ENCODE measurements at places on chromosomes 5 and 9.

DNA sequence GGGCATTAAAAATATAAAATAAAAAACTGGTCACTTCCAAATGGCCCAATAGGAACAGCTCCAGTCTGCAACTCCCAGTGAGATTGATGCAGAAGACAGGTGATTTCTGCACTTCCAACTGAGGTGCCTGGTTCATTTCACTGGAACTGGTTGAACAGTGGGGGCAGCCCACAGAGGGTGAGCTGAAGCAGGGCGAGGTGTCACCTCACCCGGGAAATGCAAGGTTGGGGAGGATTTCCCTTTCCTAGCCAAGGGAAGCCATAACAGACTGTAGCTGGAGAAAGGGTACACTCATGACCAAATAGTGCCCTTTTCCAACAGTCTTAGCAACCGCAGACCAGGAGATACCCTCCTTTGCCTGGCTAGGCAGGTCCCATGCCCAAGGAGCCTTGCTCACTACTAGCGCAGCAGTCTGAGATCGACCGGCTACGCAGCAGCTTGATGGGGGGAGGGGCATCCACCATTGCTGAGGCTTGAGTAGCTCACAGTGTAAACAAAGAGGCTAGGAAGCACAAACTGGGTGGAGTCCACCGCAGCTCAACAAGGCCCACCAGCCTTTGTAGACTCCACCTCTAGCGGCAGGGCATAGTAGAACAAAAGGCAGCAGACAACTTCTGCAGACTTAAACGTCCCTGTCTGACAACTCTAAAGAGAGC, 12.7 kb downstream of the RLN1 start:
- no peak for DNase-seq

- DNase-seq: no peak
Measured at GRCh38 chr5:116900793-116901192, 326.2 kb upstream of the SEMA6A start.

DNA sequence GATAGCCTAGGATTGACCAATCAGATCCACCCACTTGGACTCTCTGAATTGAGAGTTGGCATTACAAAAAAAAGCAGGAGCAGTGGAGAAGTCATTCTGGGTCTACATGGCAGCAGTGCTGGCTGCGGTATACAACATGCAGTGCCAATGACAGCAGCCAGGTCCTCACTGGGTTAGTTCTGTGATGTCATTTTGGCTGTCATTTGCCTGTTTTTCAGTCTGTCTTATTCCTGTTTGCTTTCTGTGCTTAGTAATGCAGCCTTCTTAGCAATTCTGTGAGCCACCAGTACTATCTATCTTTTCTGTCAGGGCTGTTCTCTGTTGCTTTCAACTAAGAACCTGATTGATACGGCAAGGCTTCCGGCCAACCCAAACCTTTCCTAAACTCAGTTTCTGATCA, 471.8 kb downstream of the BNC2 start:
- no peak for DNase-seq

DNA sequence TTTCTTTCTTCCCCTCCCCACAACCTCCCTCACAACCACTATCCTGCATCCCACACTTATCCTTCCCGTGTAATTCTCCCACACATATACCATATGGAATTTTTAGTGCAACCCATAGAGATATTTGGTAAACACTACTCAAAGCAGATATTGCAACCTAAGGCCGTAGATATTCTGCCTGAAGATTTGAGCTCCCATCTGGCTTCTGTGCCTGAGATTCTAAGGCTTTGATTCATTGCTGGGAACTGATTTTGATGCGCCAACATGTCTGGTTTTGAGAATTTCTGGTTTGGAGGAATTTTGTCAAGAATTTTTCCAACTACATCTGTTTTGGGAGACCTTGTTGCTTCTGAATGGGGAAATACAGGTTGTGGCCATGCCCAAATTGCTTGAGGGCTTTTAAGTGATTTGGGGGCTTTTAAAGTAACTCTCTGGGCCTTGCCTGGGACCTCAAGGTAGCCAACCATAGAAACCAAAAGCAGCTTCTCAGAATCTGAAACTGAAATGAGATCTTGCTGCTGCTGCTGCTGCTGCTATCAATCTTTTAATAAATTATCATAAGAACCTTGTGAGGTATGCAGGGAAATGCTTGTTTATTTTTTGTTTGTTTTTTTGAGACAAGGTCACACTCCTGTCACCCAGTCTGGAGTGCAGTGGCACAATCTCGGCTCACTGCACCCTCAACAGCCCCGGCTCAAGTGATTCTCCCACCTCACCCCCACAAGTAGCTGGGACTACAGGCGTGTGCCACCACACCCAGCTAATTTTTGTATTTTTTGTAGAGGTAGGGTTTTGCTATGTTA, 36.2 kb downstream of the PLAC8L1 start:
- DNase-seq: no peak

DNA sequence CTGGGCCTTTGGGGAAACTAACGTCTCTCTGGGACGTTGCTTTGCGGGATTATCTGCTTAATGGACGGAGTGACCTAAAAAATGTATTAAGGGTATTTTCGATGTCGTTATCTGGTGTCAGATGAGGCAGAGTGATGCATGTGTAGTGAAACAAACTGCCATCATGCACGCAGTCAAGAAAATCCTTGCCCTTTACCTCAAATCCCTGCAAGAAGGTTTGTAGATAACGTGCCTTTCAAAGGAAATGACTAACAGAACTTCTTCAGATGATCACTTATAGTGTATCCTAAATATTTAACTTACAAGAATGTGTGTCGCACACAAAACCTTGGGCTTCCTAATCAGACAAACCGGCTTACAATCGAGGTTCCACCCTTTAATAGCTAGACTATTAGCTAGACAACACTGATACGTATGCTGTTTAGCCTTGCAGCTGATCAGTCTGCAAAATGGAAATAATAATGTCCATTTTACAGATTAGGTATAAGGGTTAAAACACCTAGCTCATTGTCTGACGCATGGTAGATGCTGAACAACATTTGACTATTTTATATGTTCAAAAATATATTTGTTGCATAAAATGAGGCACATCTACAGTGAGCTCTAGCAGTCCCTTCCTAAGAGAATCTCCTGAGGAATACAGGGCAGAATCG, 541 bp upstream of the TBCA start:
- DNase-seq: no peak

DNA sequence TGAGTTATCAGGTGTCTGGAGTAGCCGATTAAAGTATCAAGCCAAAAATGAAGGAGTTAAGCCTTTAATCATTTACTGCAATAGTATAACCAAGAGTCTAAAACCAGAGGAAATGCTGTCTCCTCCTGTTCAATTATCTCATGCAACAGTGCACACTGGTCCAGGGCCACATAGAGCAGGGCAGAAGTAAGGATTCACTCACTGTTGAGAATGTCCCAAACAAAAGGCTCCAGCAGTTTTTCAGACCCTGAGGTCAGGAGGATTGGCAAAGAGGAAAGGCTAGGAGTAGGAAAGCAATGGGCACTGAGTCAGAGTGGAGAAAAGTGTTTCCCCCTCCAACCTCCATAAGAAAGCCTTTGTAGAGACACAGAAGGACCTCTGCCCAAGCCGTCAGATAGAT, 168.2 kb downstream of the RNF180 start:
- DNase-seq: no peak

GRCh38 chr9:116209414-116210116, 56.0 kb downstream of the PAPPA start:
- DNase-seq: no peak

DNA sequence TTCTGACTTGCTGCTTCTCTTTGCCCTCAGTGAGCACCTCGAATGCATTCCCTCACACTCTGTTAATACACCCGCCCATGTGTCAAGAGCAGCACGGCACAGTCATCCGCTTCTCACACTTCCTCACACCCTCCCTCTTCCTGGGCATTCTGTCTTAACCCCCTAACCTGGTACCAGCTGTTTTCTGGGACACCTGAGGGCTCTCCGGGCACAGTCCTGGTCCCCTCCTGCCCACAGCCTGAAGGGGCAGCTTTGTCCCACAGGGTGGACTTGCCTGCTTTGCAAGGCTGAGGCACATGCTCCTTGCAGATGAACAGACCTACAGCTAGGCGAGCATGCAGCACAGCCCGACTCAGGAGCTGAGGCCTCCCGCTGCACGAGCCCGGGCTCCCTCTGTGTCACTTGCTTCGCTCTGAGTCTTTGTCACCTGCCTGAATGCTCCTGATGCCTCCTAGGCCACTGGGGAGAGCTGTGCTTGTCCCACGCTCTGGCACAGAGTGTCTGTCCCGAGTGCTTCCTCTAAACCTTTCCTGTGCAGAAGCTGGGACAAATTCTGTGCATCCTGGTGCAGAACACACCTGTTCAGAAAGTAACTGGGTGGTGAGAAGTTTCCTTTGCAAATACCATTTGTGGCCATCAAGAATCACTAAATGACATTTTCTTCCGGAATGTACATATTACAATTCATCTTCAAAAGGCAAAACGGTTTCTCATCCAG, 47.8 kb downstream of the AHRR start:
- DNase-seq: no peak

GRCh38 chr5:177402271-177403043, 2.0 kb upstream of the PFN3 start:
- DNase-seq: no peak

- no peak for DNase-seq
Measured at GRCh38 chr9:109993250-109993978, 213.4 kb downstream of the PALM2AKAP2 start.

DNA sequence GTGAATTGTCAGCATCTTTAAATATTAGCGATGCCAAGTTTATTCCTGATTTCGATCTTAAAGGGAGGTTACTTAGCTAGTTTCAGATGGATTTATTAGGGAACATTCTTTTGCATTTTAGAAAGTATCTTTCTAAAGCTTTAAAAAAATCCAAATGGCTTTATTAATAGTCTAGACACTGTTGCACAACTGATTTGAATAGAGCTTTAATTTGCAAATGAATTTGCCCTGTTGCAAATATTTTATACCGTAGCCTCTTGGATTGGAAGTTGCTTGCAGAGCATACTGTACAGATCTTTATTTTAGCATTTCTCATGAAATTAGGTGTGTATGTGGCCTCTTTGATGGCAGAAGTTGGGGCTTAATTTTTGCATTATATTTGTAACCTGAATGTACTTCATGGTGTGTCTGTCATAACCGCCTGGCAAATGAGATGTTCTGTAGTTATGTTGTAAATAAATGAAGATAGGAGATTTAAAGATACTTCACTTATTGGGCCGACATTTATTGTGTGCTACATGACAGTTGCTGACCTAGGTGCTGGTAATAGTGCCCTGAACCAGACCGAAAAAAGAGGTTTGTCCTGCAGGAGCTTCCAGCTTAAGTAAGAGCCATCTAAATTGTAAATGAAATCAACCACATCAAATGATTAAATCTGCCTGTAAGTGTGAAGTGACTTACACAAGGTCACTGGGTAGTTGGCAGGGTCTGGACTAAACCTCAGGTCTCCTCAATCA, 1.8 kb downstream of the TCERG1 start:
- DNase-seq: no peak

DNA sequence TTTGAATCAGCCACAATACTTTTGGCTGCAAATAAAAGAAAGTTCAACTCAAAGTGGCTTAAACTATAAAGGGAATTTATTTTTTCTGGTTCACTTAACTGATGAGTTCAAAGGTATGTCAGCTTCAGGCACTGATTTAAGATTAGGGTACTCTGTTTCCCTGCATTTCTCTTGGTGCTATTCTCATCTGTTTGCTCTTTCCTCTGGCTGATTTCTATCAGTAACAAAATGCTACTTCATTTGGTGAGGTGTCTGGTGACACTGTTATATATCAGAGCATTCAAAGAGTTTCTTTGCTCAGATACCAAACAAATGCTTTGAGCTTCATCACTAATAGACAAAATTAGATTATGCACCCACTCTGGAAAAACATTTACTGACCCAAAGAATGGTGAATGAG, 65.9 kb upstream of the HTR4 start:
- no peak for DNase-seq

GRCh38 chr5:103393101-103393754, 134.7 kb downstream of the MACIR start:
- no peak for DNase-seq

- DNase-seq: no peak
Measured at GRCh38 chr5:163360656-163361055, 76.7 kb upstream of the CCNG1 start.

DNA sequence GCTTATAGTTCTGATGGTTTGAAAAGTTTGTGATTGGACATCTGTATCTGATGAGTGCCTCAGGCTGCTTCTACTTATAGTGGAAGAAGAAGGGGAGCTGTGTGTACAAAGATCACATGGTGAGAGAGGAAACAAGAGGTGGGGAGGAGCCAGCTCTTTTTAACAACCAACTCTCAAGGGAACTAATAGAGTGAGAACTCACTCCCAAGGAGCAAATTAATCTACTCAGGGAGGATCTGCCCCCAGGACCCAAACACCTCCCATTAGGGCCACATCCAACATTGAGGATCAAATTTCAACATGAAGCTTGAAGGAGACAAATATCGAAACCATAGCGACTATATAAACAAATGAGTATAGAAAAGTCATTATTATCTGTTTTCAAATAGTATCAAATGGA, 64.7 kb upstream of the PRLR start:
- no peak for DNase-seq

DNA sequence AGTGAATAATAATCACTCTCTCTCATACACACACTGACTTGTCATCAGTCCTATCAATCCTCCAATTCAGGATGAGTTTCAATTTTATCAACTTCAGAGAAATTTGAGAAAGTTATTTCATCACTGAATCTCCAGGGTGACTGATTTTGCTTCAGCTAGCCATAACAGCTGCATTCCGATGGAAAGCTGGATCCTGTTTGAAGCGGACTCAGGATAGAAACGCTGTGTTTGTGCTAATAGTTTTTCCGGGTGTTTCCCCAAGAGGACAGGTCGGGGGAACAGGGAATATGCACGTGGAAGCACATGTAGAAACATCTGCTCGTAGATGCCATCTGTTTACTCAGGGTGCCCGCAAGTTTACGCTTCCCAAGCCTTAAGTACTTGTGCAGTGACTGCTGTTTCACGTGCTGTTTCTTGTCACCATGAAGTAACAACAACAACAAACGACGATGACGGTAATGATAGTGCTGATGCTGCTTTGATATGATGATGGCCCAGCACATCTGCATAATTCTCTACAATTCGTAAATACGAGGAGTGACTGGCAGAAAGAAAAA, 263.7 kb upstream of the DAPK1 start:
- DNase-seq: no peak

GRCh38 chr9:78777747-78778146, 480.8 kb downstream of the PSAT1 start:
- no peak for DNase-seq

DNA sequence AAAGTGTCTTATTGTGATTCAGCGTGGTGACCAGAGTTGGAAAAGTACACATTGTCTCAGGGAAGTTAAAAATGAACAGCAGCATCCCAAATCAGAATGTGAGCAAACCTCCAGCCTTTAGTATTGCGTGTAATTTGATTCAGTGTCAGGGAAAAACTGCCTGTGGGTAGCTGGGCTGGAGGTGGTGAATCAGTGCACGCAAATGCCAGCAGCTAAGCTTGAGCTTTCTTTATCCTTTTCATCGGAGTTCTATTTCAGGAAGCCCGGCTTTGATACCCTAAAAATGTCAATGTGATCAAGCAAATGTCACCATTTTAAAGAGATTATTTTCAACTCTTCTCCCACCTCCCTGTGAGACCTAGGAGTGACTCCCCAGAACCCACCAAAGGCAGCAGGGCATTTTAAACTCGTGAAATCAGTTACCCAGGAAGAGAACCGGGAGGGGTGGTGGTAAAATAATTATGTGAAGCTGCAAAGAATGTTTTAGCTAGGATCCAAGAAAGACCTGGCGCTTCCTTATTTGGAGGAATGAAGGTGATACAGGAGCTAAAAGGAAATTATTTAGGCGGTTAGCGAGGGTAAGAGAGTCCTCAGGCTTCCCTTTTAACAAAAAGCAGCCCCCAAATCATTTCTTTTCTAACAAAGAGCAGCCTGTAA, 25.7 kb upstream of the C5orf47 start:
- no peak for DNase-seq

All from cortex of kidney (tissue), 1 donor.